ENCODE measurements at places on chromosomes 7 and 10.
A peak's percentile ranks its signal among the peaks of the same experiment; 100 is the strongest.

- no peak for DNase-seq
Observed at GRCh38 chr10:3735175-3735574, 49.8 kb downstream of the KLF6 start.

DNA sequence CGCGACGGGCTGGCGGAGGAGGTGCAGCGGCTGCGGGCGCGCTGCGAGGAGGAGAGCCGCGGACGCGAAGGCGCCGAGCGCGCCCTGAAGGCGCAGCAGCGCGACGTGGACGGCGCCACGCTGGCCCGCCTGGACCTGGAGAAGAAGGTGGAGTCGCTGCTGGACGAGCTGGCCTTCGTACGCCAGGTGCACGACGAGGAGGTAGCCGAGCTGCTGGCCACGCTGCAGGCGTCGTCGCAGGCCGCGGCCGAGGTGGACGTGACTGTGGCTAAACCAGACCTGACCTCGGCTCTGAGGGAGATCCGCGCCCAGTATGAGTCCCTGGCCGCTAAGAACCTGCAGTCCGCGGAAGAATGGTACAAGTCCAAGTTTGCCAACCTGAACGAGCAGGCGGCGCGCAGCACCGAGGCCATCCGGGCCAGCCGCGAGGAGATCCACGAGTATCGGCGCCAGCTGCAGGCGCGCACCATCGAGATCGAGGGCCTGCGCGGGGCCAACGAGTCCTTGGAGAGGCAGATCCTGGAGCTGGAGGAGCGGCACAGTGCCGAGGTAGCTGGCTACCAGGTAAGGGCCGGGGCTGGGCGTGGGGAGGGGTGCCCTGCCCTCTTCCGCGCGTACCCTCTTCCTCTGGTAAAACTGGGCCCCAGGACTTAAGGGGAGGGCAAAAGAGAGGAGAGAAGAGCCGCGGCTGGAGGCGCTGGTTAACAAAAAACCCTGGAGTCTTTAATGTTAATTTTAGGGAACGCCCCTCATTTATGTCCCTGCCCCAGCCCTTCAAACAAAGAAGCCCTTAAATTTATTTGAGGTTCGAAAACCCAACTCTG lies 987 bp downstream of the INA start:
- no peak for DNase-seq

DNA sequence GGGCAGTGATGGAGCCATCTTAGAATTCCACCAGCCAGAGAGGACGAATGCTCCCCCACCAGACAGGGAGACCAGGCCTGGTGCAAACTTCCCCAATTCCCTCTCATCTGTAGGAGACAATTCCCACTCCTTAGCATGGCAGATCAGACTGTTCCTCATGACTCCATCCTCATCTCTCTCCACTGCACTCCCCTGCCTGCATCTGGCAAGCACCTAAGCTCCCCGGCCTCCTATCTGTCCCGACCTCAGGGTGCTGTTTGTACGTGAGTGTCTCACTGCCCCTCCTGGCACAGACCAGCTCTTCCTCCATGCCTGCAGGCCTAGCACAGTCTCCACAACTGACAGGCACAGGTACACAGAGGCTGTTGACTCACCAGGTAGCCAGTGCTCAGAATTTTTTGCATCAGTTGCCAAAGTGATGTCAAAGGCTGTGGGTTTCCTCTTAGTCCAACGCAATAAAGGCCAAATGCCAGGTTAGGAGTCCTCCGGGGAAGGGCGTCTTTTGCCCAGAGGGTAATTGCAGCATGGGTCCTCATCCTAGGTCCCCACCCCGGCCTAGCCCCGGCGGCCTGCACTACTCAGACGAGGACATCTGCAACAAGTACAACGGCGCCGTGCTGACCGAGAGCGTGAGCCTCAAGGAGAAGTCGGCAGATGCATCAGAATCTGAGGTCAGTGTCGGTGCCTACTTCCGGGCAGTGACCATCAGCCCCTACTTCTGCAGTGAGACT lies 436.8 kb upstream of the FOXK1 start:
- DNase-seq: no peak

DNA sequence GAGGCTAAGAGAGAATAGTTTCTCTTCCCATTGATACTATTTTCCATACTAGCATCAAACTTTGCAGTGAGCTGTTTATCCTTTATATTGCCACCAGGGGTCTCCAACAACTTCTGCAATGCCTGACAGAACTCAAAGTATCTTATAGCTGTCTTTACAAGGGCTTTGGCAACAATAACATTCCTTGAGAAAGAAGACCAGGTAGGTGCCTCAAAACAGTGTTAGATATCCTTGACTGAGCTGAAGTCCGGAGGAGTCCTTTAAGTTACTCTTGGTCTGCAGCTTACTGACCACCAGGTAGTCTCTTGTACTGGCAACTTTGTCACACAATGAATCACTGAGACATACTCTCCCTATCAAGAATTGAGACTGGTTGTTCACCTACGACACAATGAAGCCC lies 30.0 kb upstream of the TES start:
- no peak for DNase-seq

DNA sequence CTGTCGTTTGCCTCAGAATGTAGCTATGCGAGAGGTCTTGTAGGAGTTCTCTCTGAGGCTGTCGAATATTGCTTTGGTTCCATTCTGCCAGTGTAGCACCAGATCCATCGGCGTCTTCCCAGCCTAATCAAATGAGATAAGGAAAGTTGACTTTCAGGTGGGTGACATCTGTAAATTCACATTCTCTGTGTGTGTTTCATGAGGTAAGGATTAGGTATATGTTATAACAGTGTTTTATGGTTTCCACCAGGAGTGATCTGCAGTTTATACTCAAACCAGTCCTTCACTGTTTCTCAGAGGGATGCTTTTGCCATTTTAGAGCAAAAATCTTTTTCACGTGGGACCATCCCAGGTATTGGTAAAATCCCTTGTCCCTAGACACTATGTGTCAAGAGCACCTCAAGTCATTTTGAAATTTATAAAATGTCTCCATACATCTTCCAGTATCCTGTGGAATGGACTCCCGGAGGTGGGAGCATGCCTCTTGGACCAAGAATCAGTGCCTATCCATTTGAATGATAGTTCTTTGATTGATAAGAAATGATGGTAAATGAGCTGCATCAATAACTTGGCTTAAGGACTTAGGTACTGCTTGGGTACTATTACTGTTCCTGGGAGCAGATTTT lies 7.9 kb downstream of the ANKRD1 start:
- no peak for DNase-seq

DNA sequence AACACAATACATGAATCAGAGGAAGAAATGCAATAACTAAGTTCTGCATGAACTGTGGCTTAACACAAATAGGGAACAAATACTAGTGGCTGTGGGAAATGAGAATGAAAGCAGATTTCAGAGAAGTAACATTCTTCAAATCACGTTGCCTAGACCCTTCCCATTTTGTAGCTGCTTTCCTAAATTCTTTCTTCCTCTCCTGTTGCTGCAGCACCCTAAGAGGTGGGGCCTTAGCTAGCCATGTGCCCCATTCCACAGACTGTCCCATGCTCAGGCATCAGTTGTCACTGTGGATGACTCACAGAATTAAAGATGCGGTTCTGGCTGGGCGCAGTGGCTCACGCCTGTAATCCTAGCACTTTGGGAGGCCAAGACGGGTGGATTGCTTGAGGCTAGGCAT lies 704.7 kb upstream of the C7orf33 start:
- DNase-seq: no peak

GRCh38 chr7:105849122-105849855 lies 27.1 kb downstream of the ATXN7L1 start:
- DNase-seq: peak; percentile 37

DNA sequence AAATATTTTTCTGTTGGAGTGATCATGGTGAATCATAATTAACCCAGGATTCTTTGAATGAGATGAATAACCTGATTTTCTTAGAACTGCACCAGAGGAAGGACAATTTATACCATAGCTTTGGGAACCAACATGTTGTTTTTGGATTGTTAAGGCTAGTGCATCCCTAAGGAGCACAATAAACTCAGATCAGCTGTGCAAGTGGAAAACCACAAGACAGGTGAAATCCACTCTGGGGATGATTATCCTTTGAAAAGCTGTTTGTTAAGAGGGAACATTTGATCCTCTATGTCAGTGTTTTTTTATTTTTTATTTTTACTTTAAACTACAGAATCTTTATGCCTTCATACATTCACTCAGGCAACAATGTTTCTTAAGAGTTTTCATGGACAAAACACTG lies 232.1 kb upstream of the PCLO start:
- no peak for DNase-seq

GRCh38 chr7:92242972-92243371 lies 2.7 kb downstream of the KRIT1 start:
- no peak for DNase-seq

DNA sequence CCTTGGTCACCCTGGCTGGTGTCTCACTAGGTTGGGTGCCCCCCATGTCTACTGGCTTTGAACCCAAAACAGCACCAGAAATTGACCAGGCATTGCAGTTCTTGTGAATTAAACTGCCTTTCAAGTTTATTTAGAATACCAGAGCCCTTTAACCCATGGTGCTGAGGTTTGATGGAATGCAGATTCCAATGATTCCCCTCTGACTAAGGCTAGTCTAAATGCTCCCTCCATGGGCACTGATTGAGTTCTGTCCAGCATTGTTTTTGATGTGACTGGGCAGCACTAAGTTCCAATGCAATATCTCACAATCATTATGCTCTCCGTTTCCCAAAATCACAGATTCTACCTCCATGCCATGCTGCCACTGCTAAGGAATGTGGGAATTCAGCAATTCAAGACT lies 1047.4 kb upstream of the LRRN3 start:
- DNase-seq: no peak

DNA sequence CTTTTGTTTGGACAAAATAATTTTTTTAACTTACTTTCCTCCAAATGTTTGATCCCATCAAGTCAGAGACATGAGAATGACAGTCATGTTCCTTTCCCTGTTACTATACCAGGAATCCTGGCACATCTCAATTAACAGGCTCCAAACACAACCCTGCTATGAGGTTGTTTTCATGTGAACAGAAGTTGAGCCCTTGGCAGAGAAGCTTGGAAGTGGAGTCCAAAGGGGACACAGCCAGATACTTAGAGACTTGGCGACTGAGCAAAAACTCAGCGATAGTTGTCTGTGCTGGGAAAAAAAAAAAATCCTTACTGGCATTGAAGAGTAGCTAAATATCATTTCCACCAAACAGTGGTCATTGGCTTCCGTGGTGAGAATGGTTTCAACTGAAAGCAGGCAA lies 12.8 kb downstream of the TUBAL3 start:
- no peak for DNase-seq

GRCh38 chr7:22935269-22935668 lies 78.7 kb downstream of the HYCC1 start:
- no peak for DNase-seq

DNA sequence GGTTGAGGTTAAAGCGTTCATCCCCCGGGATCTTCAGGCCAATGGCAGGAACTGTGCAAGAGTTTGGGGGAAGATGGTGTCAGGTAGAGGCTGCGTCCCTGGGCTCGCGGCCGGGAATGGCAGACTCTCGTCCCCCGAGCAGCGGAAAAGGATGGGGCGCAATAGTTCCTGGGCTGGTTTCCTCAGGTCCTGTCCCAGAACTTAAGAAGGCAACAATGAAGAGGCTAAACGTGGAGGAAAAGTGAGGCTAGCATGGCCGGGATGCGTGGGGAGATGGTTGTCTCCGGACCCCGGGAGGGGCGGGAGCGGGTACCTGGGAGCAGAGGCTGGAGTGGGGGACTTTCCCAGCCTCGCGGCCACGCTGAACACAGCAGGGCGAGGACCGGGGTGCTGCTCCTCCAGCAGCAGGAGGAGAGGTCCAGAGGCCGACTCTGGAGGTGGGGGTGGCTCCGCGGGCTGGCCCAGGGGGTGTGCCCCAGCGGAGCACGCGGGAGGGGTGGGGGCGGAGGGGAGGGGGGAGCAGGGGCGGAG lies 882 bp downstream of the IRF5 start:
- no peak for DNase-seq

GRCh38 chr10:79089632-79090031 lies 20.9 kb downstream of the ZMIZ1 start:
- DNase-seq: no peak

- DNase-seq: no peak
Observed at GRCh38 chr10:69972981-69973397, 79.7 kb upstream of the MACROH2A2 start.

- no peak for DNase-seq
Observed at GRCh38 chr7:106110238-106110560, 1.9 kb downstream of the SYPL1 start.

- no peak for DNase-seq
Observed at GRCh38 chr10:74612195-74612594, 214.2 kb upstream of the KAT6B start.

DNA sequence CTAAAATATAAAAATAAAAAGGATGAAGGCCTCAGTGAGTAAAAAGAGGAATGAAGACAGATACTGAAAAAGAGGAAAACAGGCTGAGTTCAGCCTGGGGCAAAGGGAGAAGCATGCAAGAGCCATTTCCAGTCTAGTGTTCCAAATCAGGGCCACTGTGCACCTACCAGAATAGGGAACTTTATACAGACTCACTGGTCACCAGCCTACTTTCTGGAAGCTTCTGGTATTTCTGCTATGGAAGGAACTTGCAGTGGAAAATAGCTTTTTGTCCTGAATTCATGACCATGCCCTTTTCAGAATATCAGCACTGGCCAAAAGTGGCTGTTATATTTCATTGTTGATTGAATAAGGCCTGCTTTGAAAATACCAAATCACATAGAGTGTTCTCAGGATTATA lies 28.8 kb downstream of the ABRAXAS2 start:
- no peak for DNase-seq

DNA sequence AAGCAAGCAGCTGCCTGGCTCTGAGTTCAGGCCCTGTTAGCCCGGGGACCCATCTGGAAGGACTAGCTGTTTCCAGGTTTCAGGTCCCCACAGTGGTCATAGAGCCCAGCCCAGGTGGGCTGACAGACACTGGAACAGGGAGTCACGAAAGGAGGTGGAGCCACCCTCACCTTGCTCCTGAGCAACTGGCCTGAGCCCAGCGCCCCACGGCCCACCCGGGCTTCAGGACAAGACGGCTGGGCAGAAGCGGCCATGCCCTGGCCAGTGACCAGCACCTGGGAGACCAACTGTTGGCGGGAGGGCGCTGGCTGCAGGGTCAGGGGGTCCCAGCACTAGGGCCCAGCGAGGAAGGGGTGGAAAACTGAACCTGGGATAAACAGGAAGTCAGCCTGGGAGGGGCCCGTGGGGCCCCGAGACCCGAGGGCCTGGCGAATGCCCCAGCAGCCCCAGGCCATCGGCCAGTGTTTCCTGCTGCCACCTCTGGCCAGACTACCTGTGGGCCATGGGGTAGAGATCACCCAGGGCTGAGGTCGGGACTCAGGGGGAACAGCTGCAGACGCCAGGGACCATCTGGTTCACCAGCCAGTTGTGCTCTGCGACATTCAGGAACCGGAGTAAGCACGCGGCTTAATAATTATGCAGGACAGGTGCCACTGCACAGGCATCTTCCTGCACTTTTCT lies 282.1 kb upstream of the PPP2R2D start:
- DNase-seq: no peak

- DNase-seq: no peak
Observed at GRCh38 chr10:1873661-1874315, 136.5 kb upstream of the ADARB2 start.

- DNase-seq: no peak
Observed at GRCh38 chr7:28581351-28581750, 169.0 kb downstream of the CREB5 start.

- no peak for DNase-seq
Observed at GRCh38 chr10:71551970-71552369, 155.2 kb downstream of the CDH23 start.
